GM23248 (cell line): ENCODE measurements at places on chromosomes 6 and 20.

- no peak for DNase-seq
Measured at GRCh38 chr6:159906400-159906799, 15.6 kb downstream of the MAS1 start.

GRCh38 chr6:11931296-11932035 is 80.6 kb upstream of the HIVEP1 start:
- no peak for DNase-seq

- DNase-seq: peak; percentile 89
Measured at GRCh38 chr6:30942338-30943060, 1.7 kb downstream of the MUCL3 start.

DNA sequence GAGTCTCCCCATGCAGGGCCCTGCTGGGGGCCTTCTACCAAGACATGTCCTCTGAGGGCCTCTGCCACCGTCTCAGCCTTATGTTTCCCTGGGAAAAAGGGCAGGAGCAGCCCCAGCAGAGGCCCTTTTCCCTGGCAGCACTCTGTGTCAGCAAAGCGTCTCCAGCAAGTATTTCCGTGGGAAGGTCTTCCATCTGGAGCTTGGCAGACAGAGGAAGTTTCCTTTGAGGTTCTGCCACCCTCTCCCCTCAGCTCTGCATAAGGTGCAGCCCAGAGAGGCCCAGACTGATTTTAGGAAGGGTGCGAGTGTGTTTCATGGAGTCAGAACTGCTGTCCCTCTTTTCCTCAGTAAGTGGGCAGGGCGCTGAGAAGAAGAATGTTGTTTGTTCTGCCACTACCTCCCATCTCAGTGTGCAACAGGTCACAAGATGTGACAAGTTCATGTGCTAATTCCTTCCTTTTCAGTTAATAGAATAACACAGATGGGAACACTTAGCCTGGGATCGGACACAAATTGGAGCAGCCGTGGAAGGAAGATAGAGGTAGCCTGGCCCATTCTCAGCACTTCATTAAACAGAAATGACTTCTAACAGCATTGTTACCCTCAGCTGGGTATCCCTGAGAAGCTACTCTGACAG is 784.4 kb downstream of the MAFB start:
- DNase-seq: no peak

DNA sequence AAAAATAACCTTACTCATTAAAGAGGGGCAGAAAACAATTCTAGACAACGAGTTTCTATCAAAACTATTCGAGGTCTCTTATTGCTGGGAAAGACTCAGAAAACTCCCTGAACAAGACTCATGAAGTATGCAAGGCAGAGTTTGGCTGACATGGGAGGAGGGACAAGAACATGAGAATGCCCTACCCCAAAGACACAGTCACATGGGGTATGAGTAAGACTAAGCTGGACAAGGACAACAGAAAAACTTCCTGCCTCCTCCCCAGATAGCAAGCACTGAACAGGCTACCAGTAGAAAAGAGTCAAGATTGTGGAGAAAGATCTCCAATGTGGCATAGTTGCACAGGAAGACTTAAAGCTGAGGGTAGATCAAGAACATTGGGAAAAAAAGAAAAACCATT is 39.7 kb upstream of the PHIP start:
- DNase-seq: no peak

GRCh38 chr6:148358196-148358785 is 15.7 kb downstream of the SASH1 start:
- DNase-seq: peak; percentile 68

DNA sequence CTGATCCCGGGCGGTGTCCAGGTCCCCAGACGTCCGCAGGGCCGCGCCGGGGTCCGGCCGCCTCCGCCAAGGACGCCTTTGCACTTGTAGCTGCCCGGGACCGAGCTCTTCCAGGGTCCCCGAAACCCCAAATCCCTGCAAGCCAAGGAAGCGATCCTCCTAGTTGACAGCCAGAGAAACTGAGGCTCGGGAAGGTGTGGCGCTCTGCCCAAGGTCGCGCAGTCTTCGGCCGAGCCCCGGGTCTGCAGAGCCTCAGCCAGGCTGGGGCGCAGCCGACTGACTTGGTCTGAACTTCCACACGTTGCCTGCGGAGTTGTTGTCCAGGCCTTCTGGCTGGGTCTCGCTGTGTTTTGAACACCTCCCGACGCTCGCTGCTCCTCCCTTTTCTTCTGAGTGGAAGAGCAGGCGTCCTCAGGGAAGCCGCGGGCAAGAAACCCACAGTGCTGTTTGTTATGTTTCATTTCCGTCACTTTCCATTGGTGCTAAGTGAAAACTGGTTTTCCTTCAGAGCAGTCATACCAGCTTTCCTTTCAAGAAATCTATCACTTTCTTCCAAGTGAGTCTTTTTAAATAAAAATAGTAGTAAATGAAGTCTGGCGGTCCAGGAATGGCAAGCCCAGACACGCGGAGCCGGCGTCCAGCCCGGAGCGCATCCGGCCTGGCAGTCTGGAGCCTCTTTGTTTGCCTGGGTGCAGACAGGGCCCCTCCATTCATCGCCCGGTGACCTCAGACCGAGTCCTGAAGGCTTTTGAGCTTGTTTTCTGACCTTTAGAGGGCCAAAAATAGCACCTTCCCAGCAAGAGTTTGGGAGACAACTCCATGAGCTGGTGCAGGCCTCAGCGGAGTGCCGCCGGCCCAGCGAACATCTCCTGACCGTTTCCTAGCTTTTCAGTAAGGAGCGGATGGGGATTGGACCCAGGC is 698 bp downstream of the FAM210B start:
- peak; percentile 87 for DNase-seq

DNA sequence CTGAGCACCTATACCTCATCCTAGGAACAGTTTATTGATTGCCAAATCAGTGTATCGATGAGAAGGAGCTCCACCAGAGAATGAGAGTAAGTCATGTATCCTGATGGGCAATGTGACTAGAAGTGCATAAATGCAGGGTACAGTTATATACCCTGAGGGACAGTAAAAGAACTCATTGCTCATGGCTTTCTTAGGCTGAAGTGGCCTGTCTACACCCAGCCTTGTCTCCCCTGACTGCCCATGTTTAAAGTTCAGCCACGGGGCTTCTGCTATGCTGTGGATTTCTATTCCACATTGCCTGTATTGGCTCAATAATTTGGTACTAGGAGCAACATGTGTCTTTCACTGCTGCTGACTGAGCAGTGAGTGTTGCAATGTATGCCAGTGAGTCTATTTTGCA is 400.4 kb upstream of the IMPG1 start:
- DNase-seq: no peak

DNA sequence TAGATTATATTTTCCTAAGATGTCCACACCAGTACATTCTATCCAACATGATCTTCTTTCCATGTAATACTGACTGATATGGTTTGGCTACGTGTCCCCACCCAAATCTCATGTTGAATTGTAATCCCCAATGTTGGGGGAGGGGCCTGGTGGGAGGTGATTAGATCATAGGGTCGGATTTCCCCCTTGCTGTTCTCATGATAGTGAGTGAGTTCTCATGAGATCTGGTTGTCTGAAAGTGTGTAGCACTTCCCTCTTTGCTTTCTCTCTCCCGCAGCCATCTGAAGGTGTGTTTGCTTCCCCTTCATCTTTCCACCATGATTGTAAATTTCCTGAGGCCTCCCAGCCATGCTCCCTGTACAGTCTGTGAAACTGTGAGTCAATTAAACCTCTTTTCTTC is 12.2 kb upstream of the HBS1L start:
- no peak for DNase-seq

DNA sequence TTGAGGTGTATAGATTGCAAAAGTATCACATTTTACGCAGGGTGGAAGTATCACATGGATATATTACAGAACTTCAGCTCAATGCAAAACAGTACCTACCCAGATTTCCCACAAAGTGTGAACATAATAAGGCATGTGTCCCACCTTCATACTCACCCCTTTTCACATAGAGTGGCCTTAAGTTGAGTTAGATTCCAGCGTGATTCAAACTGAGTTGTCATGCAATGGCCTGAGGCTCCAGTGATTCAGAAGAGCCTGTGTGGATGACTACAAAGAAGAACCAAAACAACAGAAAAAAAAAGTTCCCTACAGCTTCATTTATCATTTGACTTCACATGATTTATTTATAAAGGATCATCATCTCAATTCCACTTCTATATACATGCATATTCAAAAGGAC is 309.7 kb downstream of the SLC35F1 start:
- DNase-seq: peak; percentile 74

- DNase-seq: no peak
Measured at GRCh38 chr6:78883651-78884050, 16.3 kb downstream of the IRAK1BP1 start.

DNA sequence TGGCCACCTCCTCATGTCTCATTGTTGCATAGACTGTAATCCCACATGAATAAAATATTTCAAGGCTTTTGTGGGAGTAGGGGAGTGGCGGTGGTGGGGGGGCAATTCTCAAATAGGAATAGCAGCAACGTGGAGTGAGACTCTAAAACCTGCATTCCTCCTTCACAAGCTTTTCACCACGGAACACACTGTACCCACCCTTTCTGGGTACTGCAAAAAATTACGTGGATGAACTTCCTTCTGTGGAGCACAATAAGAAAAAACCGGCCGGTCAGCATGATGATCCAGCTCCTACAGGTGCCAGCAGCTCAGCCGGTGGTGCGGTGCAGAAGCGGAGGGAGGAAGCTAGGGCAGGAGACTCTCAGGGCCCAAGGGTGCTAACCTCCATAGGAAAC is 930 bp upstream of the RRAGD start:
- DNase-seq: no peak

DNA sequence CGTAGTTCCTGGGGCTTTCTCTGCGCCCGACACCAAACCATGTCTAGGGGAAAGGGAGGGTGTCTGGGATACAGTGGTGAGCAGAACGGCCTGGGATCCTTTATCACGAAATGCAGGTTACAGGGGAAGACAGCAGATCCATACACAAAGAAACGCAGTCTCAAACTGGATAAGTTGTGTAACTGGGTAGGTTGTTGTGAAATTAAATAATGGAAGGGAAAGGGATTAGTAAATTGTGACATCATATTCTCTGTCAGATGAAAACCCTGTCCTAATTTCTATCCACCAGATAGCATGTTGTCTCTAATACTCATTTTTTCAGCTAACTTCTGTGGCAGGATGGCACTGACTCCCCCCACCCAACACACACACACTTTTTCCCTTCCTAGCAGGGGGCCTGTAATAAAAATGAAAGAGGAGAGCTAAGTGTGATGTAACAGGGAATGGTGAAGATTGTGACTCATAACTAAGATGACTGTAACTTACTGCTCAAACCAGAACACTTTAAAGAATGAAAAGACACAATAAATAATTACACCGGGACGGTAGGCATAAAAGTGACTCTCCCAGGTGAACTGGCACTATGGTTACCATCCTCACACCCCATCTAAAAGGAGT is 769 bp upstream of the TRPC4AP start:
- peak; percentile 85 for DNase-seq

- peak; percentile 35 for DNase-seq
Measured at GRCh38 chr20:52425701-52426100, 234.1 kb upstream of the ZFP64 start.

DNA sequence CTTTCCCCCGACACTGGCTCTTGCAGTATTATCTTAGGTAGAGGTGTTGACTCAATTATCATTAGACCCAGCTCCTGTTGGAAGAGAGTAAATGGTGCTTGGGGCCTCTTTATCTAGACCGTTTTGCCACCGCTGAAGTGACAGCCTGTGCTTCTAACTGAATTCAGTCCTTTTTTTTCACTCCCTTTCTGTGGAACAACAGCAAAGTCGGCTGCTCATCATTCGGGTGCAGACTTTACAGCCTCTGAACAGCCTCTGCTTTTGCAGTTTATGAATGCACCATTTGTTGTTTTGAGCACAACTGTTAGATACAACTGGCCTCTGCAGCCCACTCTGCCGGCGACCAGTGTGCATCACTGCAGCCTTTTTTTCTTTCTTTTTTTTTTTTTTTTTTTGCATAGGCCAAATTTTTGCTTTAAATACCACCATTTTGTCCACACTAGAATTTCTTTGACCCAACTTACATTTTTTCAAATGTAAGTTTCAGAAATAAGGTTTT is 35.8 kb downstream of the RREB1 start:
- DNase-seq: peak; percentile 68

DNA sequence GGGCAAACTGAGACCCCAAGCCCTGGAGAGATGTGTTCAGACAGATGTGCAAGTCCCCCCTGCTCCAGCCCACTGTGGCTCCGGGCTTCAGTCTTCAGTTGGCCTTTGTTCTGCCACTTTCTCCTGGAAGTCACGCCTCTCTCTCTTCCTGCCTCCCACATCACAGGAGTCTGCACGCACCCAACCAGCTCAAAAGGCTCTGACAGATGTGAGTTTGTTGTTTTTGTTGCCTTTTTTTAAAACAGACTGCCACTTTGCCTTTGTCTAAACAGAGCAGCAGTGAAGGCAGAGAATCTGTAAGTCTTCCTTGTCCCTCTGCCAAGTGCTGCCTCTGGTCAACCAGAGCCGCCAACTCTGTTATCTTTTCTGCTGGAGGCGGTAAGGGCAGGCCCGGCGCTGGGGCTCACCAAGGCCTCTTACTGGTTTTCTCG is 149.7 kb downstream of the TFAP2C start:
- DNase-seq: no peak
